Activated CD4-positive, alpha-beta T cell treated with anti-CD3 and anti-CD28 coated beads, Interleukin-2, amount 10 ng/mL, durations not matched to agents 24 days and 14 days (primary cell): ENCODE measurements at places on chromosomes 13 and 19. TPM values are rescaled to one million over a fixed set of nuclear protein-coding genes. Genes with fewer than 3 reads are reported as not detected.
A peak's percentile ranks its signal among the peaks of the same experiment; 100 is the strongest.

The SERP2 gene
- total RNA-seq: not detected in 2 replicates

DNA sequence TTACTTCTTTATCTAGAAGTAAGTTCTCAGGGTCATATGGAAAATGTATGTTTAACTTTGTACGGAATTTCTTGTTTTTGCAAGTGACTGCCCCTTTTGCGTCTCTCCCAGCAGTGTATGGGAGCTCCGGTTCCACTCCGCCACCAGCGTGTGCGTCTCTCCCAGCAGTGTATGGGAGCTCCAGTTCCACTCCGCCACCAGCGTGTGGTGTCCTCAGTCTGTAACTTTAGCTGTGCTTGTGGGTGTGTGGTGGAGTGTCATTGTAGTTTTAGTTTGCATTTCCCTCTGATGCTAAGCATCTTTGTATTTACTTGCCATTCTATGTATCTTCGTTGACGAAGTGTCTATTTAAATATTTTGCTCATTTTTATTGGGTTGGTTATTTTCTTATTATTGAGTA is 2.4 kb downstream of the CUL4A start:
- DNase-seq: peak; percentile 70

- no peak for DNase-seq
Measured at GRCh38 chr19:28019371-28019770, 1193.6 kb downstream of the UQCRFS1 start.

DNA sequence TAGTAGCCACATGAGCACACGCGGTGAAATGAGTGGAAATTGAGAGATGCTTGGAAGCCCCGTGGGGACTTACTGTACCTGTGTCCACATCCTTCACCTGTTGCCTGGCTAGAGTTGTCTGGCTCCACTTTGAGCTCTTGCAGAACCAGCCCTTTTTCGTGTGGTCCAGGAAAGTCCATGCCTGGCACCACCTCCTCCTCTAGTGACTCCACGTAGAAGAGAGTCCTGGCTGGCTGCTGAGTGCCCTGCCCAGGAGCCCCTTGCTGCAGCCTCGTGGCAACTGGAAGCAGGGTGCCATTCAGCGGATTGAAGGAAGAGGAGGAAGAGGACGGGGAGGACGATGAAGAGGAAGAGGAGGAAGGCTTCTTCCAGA is 515 bp upstream of the ATXN8OS start:
- DNase-seq: no peak

The KIR2DL3 gene
- total RNA-seq: 0.12 TPM in 1 of 2 replicates, not detected in the other

DNA sequence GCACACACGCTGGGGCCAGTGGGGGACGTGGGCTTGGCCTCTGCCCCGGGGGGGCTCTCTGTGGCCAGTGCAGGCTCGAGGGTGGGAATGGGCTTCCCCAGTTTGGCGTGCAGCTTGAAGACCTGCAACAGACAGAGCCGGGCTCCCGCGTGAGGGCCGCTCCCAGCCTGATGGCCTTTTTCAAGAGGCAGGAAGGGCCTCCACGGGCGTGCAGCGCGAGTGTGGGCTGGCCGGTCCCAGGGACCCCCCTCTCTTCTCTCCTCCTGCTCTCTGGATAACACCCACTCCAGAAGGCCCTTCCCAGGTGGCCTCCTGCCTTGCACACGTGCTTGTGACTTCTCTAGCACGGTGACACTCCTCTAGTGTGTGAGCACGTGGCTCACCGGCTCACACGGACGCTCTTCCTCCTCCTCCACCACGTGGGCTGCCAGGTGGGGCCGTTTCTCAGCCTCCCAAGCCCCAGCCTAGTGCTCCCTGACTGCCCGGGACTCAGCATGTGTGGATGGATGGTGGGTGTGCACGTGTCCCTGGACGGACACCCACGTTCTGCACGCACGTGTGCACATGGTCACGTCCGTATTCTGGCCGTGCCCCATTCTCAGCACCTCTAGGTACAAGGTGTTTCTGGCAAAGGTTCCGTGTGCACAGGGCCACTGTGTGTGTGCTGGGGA is 39.2 kb upstream of the MATK start:
- no peak for DNase-seq

DNA sequence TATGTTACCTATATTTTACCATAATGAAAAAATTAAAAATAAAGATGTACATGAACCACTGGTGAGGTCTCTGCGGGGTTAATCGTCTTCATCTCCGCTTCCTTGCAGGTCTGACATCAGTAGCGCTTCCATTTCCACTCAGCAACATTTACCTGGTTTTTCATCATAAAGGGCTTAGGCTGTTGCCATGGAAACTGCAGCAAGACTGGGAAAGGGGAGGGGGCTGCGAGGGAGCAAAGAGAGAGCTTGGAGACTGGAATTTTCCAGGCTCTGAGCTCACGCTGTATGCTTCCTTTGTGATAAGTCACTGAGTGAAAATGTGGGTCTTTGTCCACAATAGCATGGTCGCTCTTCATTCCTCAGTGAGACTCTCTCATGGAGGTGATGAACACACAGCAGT is 136.6 kb upstream of the USP29 start:
- no peak for DNase-seq

GRCh38 chr13:101730420-101731000 is 278.0 kb downstream of the ITGBL1 start:
- DNase-seq: no peak

The TEAD2 gene
- total RNA-seq: not detected in 2 replicates
